ENCODE measurements at places on chromosomes 4 and X.

DNA sequence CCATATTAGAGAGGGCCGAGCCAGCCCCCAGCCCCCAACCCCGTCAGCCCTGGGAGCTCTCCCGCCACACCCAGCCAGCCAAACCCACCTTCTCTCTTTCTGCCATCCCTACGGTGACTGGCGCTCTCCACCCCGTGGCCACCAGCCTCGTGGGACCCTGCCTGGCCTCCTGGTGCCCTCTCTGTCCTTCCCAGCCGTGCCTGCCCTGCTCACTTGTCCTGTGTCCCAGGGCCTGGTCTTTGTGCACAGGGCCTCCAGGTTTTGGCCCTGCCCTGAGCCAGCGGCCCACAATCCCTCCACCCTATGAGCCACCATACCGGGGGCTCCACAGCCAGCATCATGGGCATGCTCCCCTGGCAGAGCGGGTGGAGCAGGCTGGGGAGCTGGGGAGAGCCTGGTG is 77.4 kb downstream of the ABLIM2 start:
- DNase-seq: no peak

DNA sequence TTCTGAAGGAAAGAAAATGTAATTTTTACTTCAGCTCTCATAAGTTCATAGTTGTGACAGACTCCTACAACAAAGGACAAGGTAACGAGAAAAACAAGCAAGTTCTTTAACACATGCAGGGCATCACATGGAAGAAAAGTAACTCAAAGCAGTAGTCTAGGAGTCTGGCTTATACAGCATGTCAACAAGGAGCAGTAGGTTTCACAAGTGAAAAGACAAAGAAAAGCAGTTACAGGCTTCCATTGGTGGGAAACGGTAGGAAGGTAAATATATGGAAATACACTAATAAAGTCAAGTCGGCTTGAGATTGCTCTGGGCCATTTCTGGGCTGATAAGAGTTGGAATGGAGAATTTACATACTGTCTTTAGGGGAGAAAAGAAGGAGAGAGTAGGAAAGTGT is 228.4 kb upstream of the ZFP42 start:
- DNase-seq: no peak

- DNase-seq: no peak
Measured at GRCh38 chrX:1394731-1395501, 3.0 kb upstream of the SLC25A6 start.

GRCh38 chrX:109783701-109784079 is 50.6 kb upstream of the ACSL4 start:
- no peak for DNase-seq

GRCh38 chr4:47913861-47914219 is 543 bp downstream of the NFXL1 start:
- DNase-seq: peak; percentile 10

DNA sequence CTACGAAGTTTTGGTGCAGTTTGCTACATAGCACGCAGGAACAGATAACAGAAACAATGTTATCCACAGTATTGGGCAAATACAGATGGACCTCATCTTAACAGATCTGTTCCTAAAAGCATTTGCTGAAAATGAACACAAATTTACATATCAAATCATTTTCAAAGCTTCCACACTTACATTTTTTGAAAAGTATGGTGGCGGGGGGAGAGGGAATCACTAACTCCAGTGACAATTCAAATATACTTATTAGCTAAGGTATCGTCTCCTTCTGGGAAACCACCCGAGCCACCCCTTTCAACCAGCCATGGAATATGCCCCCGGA is 175.0 kb downstream of the NSUN7 start:
- no peak for DNase-seq

DNA sequence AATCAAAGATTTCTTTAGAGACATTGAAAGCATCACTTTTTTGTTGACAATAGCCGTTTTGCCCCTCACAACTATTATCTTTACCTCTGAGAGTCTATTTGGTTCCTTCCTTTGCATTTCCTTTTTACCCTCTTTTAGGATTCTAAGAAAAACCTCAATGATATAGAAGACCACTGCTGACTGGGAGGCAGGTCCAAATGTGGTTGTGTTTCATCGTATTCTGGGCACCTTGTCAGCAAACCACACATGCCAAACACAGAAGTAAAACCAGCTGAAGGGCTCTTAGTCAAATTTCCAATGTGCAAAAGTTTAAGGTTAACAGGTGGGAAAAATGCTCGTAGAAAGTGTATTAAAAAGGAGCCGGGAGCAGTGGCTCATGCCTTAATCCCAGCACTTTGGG is 5.1 kb upstream of the PRMT9 start:
- no peak for DNase-seq

DNA sequence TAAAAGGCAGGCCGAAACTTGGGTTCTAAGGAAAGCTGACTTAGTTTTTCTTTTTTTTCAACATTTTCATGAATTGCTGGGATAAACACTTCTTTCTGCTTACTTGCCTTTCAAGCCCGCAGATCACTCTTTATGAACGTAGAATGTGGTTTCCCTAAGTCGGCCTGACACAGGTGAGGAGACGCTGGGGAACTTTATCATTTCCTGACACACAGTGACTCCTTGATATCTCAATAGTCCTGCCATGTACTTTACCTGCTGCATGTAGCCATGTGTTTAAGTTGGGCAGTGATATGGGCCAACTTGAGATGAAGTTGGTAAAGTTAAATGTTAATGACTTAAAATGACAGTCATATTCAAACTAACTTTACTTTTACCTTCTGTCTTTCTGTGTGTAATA is 26.6 kb upstream of the SNCA start:
- no peak for DNase-seq

GRCh38 chr4:53355930-53356521 is 9.8 kb downstream of the SCFD2 start:
- no peak for DNase-seq

GRCh38 chr4:89847571-89848325 is 10.8 kb upstream of the SNCA start:
- DNase-seq: no peak

DNA sequence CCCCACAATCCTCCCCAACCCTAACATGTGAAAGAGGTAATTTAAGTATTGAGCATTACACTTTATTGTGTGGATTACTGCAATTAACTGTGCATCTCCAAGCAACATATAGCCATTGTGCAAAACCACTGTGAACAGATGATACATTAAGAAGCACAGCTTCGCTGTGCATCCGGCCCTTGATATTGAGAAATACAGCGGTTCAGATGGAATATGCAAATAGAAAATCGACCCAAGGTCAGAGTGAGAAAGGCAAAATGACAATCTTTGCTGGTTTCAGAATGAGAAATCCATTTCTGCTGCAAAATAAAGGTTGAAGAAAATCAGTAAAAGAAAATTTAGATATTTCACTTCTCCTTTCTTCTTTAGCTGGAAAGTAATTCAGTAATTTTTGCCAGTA is 805.9 kb upstream of the GRID2 start:
- no peak for DNase-seq

- no peak for DNase-seq
Measured at GRCh38 chr4:112645541-112646329, 8.8 kb downstream of the LARP7 start.

- DNase-seq: no peak
Measured at GRCh38 chr4:151541389-151542071, 132.6 kb downstream of the FHIP1A start.

DNA sequence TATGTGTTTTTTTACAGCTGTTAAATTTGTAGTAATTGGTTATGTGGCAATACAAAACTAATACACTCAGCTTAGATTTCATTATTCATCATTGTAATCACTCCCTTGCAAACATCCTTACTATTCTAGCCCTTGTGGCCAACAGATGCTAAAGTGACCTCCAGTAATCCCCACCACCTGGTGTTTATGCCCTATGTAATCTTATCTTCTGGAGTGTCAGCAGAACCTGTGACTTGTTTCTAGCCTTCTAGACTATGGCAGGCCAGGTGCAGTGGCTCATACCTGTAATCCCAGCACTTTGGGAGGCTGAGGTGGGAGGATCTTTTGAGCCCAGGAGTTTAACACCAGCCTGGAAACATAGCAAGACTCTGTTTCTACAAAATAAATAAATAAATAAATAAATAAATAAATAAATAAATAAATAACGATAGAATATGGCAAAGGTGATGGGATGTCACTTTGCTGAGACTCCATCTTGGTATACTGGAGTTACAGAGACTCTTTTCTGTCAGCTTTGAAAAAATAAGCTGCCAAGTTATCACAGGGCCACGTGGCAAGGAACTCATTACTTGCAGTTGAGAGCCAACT is 12.3 kb upstream of the TSR2 start:
- no peak for DNase-seq

GRCh38 chr4:95225849-95226248 is 322.9 kb downstream of the UNC5C start:
- no peak for DNase-seq

DNA sequence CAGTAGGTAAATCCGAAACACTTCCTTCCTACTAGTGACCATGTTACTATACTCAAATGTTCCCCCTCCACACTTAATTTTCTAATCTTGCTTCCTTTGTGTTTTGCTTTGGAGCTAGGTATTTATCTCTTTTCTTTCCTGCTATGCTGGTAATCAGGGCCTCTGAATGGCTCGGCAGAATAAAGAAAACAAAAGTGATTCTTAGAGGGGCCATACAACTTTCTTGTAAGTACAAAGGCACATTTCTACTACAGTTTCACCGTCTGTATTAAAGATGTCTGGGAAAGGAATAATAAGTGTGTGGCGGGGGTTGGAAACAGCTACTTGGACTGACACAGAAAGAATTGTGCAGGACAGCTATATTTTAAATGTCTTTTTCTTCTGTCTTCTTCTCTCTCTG is 50.3 kb downstream of the GPC3 start:
- no peak for DNase-seq
